ENCODE measurements at places on chromosomes 5 and 9.

- DNase-seq, result no peak
Observed at GRCh38 chr9:134057307-134057657, 10.5 kb downstream of the BRD3 start.

DNA sequence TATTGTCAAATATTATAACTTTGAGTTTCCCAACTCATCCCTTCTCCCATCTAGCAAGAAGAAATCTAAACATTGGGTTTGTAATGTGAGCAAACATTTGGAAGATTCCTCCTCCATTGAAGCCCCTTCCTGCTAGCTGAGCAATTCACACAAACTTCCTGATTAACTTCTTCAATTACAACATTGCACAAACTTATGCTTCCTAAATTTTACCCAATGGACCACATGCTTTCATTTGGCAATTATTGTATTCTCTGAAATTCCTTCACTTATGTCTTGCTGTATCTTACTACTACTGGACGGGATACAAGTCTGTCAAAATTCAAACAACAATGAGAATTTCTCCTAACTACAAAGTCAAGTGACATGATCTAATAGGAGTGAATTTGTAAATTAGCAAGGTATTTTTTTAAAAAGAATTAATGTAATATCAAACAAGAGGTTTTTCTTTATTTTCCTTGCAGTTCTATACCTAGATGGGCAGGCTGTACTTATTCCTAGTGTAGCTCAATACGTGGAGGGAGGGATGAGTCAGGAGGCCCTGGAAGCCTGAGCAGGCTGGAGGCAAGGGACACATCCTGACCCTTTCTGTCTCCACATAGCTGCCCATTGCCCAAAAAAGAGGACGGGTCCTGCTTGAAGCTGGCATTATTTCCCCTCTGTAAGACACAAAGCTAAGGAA is 11.8 kb upstream of the IFNW1 start:
- DNase-seq, result peak; percentile 3

GRCh38 chr5:158882236-158882635 is 217.5 kb downstream of the EBF1 start:
- DNase-seq, result no peak

DNA sequence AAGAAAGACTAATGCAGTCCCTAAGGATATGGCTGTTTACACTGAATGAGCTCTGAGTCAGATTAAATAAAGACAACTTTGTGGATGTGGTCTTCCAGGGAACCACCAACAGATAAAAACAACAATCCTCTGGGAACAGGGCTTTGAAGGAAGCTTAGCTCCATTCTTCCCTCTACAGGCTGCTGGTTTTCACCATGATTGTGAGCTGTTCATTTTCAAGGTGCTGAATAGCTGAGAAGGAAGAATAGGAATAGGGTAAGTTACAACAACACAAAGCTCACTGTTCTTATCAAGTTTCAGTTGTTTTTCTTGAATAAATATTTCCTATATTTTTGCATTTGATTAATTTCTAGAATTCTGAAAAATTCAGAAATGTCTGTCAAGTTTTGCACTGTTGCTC is 25.9 kb upstream of the PTAR1 start:
- no peak for DNase-seq

- DNase-seq, result no peak
Observed at GRCh38 chr5:27388755-27389154, 350.4 kb upstream of the CDH9 start.

- no peak for DNase-seq
Observed at GRCh38 chr5:78577071-78577807, 71.3 kb downstream of the LHFPL2 start.

DNA sequence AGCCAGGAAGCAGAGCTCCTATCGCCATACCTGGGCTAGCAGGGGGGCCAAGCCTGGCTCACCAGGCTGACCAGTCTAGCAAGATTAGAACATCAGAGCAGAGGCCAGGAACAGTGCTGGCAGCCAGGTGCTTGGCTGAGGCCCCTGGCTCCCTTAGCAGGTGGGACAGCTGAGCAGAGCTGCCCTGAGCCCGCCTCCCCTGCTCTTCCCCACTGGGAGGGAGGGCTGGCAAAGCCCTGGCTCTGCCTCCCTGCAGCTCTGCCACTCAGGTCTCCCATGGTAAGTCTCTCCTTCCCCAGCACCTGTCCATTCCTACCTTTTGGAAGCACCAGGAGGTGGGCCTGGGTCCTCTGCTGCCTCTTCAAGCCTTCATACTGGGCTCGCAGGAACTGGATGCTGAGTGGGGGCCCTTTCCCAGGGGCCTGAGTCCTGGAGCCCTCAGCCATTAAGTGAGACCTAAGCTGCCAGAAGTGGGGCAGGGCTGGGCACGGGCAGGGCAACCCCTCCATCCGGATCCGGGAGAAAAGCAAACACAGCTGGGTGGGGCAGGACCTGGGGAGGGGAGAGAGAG is 803 bp downstream of the C9orf152 start:
- no peak for DNase-seq

DNA sequence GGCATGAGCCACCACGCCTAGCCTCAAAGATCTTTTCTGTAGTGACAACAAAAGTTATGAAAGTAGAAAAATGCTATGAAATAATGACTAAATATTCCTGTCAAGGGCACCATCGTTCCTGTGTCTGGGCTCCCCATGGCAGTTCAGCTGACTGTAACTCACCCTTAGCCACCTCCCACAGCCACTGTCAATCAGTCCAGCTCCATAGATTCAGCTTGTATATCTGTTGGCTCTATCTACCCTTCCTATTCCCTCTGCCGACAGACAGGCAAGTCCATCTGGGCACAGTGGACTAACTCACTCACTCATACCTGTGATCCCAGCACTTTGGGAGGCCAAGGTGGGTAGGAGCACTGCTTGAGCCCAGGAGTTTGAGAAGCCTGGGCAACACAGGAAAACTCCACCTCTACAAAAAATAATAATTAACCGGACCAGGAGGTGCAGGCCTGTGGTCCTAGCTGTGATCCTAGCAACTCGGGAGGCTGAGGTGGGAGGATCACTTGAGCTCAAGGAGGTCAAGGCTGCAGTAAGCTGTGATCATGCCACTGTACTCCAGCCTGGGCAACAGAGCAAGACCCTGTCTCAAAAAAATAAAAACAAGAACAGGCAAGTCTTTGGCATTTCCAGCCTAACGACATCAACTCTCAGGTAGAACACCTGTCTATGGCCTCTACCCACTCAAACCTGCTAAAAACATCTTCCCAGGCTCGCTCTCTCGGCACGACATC is 6.2 kb downstream of the CAMSAP1 start:
- no peak for DNase-seq

DNA sequence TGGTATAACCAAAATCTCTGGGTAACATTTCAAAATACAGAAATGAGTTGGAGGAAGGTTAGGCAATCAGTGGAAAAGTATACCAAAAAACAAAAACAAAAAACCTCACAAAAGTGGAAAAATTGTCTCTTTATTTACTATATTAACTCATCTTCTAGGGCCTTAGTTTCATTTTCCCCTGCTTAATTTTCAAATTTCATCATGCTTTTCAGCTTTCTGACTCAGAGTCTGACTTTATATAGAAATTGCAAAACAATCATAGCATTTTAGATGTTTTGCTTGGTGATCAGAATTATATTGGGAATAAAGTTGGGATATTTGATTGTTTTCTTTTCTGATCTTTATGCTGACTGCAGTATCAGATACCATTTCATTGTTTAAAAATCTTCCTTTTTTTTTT is 257.0 kb upstream of the PRR16 start:
- DNase-seq, result no peak

Measured in hippocampal formation (tissue), 2 donors.